ENCODE measurements at places on chromosomes 3 and 15. TPM values are rescaled to one million over a fixed set of nuclear protein-coding genes. Genes with fewer than 3 reads are reported as not detected.

DNA sequence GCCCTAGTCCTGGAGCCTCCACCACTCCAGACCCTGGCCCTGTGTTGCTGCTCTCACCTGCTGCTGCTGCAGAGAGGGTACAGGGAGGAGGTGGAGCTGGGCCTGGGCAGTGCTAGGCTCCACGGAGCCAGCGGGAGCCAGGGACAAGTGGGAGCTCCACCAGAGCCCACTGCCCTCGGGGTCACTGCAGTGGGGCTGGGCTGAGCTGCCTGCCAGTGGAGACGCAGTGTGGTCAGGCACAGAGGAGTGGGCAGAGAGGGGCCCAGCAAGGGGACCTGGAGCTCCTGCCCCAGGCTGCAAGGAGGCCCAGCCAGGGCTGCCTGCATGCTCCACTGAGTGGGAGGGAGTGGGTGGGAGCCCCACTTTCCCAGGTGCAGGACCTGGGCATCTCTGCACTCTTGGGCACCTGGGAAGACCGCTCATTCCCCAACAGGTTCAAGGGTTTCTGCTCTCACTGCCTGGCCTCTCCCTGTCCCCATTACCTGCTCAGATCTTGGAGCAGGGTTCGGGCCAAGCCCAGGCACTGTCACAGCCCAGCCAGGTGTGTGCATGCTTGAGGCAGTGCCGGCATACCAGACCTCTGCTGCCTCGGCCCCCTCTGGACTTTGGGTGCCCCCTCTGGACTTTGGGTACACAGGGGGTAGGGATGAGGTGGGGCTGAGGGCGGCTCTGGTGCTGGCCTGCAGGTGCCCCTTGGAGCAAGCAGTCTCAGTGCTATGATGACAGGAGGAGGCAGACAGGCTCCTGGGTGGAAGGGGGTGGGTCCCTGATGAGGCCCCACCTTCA lies 308.0 kb downstream of the DOCK3 start:
- no peaks in the 10 kb centered on the region for H3K4me1 ChIP-seq
- no peak for DNase-seq
- no peaks in the 10 kb centered on the region for H3K36me3 ChIP-seq
- H3K4me3 ChIP-seq, result no peak overlapping the region
- H3K27ac ChIP-seq, result no peak overlapping the region
- H3K27me3 ChIP-seq, result no peaks in the 10 kb centered on the region

SPATA12 gene
- total RNA-seq, result not detected

DNA sequence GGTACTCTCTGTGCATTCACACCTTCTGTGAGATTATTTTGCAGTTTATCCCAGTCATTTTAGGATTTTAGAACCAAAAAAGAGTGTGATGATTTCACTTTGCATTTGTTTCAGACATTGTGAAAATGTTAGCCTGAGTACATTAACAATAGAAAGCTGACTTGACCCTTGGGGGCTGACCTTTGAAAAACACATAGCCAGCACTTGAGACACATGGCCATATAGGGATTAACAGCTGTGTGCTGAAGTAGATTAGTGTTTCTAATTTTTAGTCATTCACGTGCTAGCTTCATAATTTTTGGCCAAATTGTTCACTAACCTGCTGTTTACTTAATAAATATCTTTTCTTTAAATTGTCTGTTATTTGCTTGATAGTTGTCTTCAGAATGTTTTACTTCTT lies 3.5 kb downstream of the FEM1B start:
- DNase-seq, result no peak
- H3K4me1 ChIP-seq, result peaks cover 78% of the 10 kb centered on the region
- peak overlapping the region; percentile 11 for H3K4me3 ChIP-seq

LHFPL4 gene
- total RNA-seq, result not detected

DNA sequence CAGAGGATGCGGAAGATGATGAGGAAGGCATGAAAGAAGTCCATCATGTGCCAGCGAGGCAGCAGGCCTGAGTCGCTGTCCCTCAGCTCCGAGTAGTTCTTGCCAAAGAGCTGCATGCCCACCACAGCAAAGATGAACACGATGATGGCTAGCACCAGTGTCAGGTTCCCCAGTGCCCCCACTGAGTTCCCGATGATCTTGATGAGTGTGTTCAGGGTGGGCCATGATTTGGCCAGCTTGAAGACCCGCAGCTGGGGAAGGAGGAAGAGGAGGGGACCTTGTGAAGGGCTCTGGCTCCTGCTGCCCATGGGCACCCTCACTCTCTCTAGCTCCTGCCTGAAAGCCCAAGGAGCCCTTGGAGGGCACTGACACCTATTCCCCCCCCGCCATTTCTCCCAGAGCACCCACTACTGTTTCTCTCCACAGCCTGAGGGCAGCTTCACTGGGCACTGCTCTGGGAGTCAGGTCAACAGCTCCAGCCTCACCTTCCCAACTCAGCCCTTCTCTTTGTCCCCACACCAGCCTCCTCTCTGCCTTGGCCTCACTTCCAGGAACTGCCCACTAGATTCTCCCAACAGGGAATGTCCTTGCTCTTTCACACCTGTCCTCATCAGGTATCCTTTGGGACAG lies 63.6 kb downstream of the SCN5A start:
- H3K36me3 ChIP-seq, result no peaks in the 10 kb centered on the region
- no peaks in the 10 kb centered on the region for H3K4me1 ChIP-seq
- H3K27me3 ChIP-seq, result no peaks in the 10 kb centered on the region
- no peak overlapping the region for H3K27ac ChIP-seq
- DNase-seq, result no peak

DNA sequence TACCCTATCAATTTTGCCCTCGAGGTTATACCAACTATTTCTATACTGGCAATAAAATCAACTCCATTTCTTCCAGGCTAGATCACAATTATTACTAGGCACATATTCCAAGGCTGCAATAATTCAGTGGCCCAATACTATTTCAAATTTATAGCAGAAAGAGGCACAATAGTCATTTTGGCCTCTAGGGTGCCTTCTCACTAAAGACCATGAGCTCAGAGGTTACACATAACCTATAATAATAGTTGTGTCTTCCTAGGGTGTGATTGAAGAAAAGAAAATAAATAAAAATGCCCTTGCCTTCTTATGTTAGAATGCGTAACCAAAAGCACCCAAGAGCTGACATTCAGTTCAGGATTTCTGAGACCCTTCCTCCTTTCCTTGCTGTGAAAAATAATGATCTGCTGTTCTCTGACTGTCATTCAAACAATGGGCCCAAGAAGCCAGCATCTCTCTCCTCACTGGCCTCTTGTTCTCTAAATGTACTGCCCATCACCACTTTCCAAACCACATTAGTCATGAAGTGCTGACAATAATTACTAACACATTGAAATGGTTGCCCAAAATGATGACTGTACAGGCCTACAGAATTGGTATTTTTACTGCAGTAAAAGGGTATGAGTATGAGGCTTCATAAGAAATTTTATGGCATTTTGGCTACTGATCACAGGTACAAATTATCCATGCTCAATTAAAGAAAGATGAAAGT lies 244.8 kb downstream of the LRRN1 start:
- H3K4me3 ChIP-seq, result no peak overlapping the region
- H3K4me1 ChIP-seq, result no peaks in the 10 kb centered on the region
- no peaks in the 10 kb centered on the region for H3K36me3 ChIP-seq
- no peaks in the 10 kb centered on the region for H3K27me3 ChIP-seq
- DNase-seq, result no peak

DNA sequence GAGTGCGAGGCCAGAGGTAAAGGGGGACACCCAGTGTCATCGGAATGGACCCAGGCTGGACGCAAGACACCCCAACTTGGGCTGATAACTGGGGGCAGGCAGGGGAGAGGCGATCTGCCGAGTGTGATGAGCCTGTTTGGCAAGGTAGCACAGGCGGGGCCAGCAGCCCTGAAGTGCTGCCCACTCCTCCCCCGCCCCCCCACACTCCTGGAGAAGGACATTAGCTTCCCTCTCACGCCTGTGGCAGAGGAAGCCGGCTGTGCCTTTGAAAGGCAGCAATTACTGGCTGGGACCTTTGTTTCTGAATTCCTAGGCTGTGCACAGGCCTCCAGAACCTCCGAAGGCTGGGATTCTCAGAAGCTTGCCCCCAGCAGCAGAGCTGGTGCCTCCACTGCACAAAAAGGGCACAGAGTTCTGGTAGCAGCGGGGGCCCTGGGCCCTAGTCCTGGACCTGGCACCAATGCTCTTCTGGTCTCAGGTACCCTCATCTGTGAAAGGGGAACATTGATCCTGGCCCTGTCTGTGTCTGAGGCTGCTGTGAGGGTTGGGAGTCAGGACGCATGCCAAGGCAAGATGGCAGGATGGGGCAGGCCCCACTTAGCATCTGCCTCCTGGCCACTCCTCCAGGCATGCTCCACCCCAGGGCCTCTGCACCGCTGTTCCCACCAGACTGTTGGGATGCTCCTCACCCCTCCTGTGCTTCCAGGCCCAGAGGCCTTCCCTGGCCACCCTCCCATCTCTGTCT lies 28.6 kb downstream of the IQSEC1 start:
- no peak for DNase-seq
- no peaks in the 10 kb centered on the region for H3K27me3 ChIP-seq
- no peak overlapping the region for H3K4me3 ChIP-seq
- peaks cover 4% of the 10 kb centered on the region for H3K4me1 ChIP-seq
- H3K36me3 ChIP-seq, result no peaks in the 10 kb centered on the region
- H3K27ac ChIP-seq, result no peak overlapping the region

VEPH1 gene
- not detected for total RNA-seq

DNA sequence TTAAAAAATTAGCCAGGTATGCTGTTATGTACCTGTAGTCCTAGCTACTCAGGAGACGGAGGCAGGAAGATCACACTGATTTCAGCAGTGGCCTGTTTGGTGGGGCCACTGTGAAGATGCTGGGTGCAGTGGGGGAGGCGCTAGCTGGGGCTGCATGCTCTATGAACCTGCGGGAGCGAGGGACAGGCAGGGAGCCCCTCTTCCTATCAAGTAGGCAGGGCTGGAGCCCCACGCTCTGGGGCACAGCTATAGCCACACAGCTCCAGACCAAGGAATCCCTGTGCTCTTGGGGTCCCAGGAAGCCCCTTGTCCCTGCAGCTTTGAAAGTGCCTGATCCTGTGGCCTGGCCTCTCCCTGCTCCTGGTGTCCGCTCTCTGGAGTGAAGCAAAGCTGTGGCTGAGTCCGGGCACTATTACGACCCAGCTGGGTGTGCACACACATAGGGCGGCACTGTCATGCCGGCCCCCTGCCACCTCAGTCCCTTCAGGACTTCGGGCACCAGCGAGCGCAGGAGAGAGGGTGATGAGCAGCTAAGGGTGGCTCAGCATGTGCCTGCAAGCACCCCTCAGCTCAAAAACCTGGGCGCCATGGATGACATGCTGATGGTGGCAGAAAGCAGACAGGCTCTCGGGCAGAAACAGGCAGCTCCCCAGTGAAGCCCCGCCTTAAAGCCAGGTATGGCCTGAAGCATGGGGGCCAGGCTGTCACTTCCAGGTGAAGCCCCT lies 262.6 kb downstream of the TBC1D5 start:
- no peaks in the 10 kb centered on the region for H3K27me3 ChIP-seq
- no peak overlapping the region for H3K4me3 ChIP-seq
- no peaks in the 10 kb centered on the region for H3K4me1 ChIP-seq
- H3K27ac ChIP-seq, result no peak overlapping the region
- H3K36me3 ChIP-seq, result no peaks in the 10 kb centered on the region

DNAH12 gene
- total RNA-seq, result 0.09 TPM

DNA sequence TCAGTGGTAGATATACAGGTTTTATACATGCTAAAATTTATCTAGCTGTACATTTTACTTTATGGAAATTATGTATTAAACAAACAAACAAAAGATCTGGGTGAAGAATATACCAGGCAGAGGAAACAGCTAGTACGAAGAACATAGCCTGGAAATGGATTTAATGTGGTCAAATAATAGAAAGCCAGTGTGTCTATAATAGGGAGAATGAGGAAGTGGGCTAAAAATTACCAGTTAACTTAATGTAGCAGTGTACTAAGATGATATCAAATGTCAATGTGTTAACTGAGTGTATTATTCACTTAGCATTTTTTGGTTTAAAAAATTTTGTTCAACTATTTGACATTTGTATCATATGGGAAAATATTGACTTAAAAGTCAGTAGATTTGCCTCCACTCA lies 22.8 kb upstream of the SLC15A2 start:
- no peak overlapping the region for H3K4me3 ChIP-seq
- H3K27me3 ChIP-seq, result no peaks in the 10 kb centered on the region
- no peaks in the 10 kb centered on the region for H3K4me1 ChIP-seq
- DNase-seq, result no peak
- no peak overlapping the region for H3K27ac ChIP-seq
- no peaks in the 10 kb centered on the region for H3K36me3 ChIP-seq

BNC1 gene
- not detected for total RNA-seq

GRCh38 chr3:40248591-40248990 lies 60.9 kb upstream of the EIF1B start:
- no peak for DNase-seq
- no peaks in the 10 kb centered on the region for H3K36me3 ChIP-seq
- H3K4me1 ChIP-seq, result no peaks in the 10 kb centered on the region
- H3K27ac ChIP-seq, result no peak overlapping the region

- no peaks in the 10 kb centered on the region for H3K27me3 ChIP-seq
- H3K27ac ChIP-seq, result no peak overlapping the region
- no peaks in the 10 kb centered on the region for H3K4me1 ChIP-seq
- no peak overlapping the region for H3K4me3 ChIP-seq
- H3K36me3 ChIP-seq, result no peaks in the 10 kb centered on the region
- DNase-seq, result no peak
Observed at GRCh38 chr3:56115698-56116097, 352.6 kb downstream of the ERC2 start.

All from CD4-positive, alpha-beta memory T cell (primary cell).